Smooth muscle cell of the pulmonary artery (primary cell): ENCODE measurements at places on chromosomes 2 and 18. TPM values are rescaled to one million over a fixed set of nuclear protein-coding genes. Genes with fewer than 3 reads are reported as not detected.

DPP10 gene
- total RNA-seq: not detected in 2 replicates

CFLAR gene
- 76.5 and 88.1 TPM in 2 replicates for total RNA-seq

TPO gene
- not detected in 2 replicates for total RNA-seq

TCF7L1 gene
- total RNA-seq: 5.1 and 5.2 TPM in 2 replicates

GPR39 gene
- total RNA-seq: 3.3 and 6.4 TPM in 2 replicates

MAP3K19 gene
- not detected in 2 replicates for total RNA-seq

TDRD15 gene
- total RNA-seq: not detected in 2 replicates

APOB gene
- under 0.01 TPM in 1 of 2 replicates, not detected in the other for total RNA-seq

CSRNP3 gene
- total RNA-seq: 1.4 and 2.3 TPM in 2 replicates

TRAPPC12 gene
- total RNA-seq: 60.4 and 76.1 TPM in 2 replicates

FOXD4L1 gene
- total RNA-seq: 0.13 and 0.17 TPM in 2 replicates

HOXD8 gene
- 0.46 and 1.4 TPM in 2 replicates for total RNA-seq

LYPD1 gene
- 12.8 and 13.7 TPM in 2 replicates for total RNA-seq

COL6A3 gene
- total RNA-seq: 2,074 and 3,484 TPM in 2 replicates

MYL12B gene
- total RNA-seq: 354 and 369 TPM in 2 replicates

CHST10 gene
- total RNA-seq: 6.0 and 9.0 TPM in 2 replicates

GNLY gene
- 0.07 TPM in 1 of 2 replicates, not detected in the other for total RNA-seq

MRO gene
- 0.07 and 0.20 TPM in 2 replicates for total RNA-seq

INSIG2 gene
- 27.5 and 36.9 TPM in 2 replicates for total RNA-seq

MYO7B gene
- total RNA-seq: 0.10 and 0.13 TPM in 2 replicates

CHRND gene
- not detected in 2 replicates for total RNA-seq
